ENCODE measurements at places on chromosomes 2 and 18.
A peak's percentile ranks its signal among the peaks of the same experiment; 100 is the strongest.

- DNase-seq: no peak
Observed at GRCh38 chr2:210928714-210929113, 372.3 kb downstream of the CPS1 start.

DNA sequence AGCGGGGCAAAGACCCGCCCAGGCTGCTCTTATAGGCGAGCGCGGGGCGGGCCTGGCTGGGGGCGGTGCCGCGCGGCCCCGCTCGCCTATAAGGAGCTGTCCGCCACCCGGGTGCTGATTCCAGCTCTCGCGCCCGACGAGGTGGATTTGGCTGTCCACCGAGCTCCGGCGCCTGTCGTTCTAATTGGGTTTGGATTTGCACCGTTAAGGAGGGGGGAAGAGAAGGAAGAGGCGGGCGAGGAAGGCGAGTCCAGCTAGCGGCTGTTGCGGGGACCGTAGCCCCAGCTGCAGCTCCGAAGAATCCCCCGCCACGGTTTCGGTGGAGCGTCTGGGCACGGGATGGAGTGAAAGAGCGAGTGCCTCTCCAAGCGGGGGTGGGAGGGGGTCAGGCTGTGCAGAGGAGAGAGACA lies at the start of gene CNTNAP5:
CNTNAP5 (plus strand) TSS at position 117 of the 410 bp plus-strand sequence. CDS start 364 bp downstream, outside the sequence.
- DNase-seq: peak; percentile 74

DNA sequence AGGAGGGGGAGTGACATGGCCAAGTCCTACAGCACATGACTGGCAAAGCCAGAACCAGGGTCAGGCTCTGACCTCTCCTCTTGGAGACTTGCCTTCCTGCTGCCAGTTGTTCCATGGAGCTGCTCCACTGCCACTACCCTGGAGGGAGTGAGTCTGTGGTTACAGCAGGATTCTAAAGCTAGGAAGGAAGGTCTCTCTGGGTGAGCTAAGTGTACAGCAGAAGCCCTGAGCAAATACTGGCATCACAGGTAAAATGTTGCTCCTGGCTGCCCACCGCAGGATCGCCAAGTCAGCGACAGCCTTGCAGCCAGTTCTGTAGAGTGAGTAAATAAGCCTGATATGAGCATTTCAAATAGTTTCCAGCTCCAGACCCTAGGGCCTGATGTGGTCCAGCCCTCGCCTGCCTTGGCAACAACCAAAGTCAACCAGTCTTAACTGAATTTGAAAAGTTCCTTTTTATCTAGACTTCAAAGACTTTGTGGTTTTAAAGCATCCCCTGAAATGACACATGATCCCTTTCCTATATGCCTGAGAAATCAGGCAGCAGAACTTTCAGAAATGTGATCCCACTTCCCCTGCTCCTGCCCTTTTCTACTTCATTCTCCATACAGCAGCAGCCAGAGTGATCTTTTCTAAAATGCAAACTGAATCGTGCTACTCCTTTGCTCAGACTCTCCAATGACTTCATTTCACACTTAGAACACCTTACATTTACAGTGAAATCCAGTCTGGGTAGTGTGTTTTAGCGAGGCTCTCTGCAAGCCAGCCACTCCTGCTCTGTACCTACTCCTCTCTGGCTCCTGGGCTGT lies 114.3 kb downstream of the MGAT5 start:
- DNase-seq: no peak

- DNase-seq: no peak
Observed at GRCh38 chr2:69619725-69620124, 23.8 kb downstream of the AAK1 start.

- no peak for DNase-seq
Observed at GRCh38 chr2:183195397-183195796, 71.2 kb downstream of the NUP35 start.

- no peak for DNase-seq
Observed at GRCh38 chr2:43169987-43170386, 56.4 kb downstream of the ZFP36L2 start.

- peak; percentile 90 for DNase-seq
Observed at GRCh38 chr2:55010149-55010591, 40.1 kb downstream of the RTN4 start.

- no peak for DNase-seq
Observed at GRCh38 chr2:212089873-212090272, 448.7 kb downstream of the ERBB4 start.

GRCh38 chr2:35651688-35652323 lies 703.8 kb upstream of the CRIM1 start:
- no peak for DNase-seq

DNA sequence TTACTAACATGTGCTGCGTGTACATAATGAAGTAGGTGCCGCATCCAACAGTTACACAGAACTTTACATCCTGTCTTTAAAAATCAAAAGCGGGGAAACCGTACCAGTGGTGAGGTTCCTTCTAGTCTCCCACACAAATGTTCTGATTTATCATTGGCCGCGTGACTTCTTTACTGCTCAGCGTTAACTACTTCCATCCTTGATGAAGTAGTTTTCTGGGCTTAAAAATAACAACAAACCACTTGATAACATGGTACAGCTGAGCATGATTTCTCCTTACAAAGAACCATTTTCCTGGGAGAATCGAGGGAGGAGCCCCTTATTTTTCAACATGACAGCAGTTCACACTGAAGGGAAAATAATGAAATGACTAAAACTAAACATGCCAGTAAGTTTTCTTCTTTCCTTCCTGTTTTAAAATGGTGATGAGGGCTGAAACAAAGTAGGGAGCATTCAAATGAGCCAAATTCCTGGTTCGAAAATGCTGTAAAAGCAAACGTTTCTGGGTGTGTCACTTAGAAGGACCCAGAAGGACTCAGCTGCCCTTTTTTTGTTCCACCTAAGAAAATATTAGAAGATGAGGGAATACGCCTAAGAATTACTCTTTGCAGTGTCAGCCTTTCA lies 9.9 kb downstream of the EMILIN2 start:
- DNase-seq: no peak

DNA sequence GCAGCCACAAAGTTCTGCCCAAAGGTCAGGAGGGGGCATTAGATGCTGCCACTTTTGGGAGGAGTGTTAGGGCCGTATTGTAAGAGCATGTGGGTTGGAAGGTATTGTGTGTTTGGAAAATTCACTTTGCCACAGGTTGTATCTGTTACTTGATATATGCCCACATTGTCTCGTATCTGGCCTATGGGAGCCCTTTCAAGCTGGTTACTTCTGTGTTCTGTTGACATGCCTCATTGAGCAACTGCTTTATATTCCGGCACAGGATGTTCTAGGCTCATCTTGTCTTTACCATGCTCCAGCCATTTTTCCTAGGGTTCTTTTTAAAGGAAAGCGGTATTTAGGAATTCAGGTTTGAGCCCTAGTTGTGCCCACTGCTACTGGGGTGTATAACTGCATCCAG lies 6.0 kb downstream of the ADNP2 start:
- DNase-seq: no peak

- DNase-seq: no peak
Observed at GRCh38 chr18:37346048-37346447, 219.6 kb downstream of the CELF4 start.
